ENCODE measurements at places on chromosomes 1 and 21. TPM values are rescaled to one million over a fixed set of nuclear protein-coding genes. Genes with fewer than 3 reads are reported as not detected.

- no peak for DNase-seq
Observed at GRCh38 chr21:45991606-45992300, 10.2 kb downstream of the COL6A1 start.

DNA sequence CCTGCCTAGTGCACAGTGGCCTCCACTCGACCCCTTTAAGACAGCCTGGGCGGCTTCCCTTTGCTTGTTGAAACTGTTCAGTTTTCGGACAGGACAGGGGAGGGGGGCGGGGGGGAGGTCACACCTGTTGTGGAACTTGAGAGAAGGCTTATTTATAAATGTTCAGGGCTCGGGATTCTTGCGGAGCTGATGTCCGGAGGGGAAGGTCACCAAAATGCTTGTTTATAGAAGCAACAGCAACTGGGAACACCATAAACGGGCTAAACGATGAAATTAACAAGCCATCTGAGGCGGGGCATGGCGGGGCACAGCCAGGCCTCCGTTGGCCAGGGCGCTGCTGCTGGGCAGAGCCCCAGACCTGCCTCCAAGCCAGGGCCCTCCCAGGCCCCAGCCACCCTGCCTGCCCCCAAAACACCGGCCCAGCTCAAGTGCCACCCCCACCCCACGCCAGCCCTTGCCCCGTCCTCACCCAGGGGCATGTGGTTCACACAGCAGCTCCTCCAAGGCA, 59.8 kb upstream of the CASZ1 start:
- no peak for DNase-seq

DNA sequence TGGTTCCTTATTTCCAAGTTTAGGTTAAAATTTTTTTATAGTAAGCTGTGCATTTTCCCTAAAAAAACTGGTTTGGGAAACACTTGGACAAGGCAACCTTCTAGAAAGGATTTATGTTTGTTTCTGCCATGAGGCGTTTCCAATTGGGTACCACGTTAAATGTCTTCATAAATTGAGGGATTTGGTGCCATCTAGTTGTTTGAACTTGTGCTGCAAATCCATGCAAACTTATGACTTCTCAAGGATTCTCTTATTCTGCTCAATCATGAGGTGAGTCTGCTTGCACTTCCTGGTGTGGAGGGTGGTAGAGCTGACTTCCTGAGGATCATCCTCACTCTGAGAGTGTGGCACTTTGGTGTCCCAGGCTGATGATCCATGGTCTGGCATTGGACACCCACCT, 123.3 kb downstream of the PCNX2 start:
- peak; percentile 15 for DNase-seq

DNA sequence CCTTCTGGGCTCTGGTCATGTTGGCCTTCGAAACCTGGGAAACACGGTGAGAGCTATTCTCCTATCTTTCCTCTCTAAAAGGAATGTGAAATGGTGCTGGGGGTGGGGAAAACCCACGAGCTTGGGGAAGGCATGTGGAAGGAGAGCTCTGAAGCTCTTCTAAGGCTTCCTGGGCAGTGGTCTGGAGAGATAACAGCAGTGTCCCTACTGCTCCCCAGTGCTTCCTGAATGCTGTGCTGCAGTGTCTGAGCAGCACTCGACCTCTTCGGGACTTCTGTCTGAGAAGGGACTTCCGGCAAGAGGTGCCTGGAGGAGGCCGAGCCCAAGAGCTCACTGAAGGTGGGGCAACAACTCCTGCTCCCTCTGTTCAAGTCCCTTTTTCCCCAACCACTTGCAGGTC, 2.8 kb downstream of the USP21 start:
- DNase-seq = no peak

The PRELP gene
- polyA plus RNA-seq = 0.56 TPM

The ATP1A2 gene
- polyA plus RNA-seq = 0.15 TPM

- no peak for DNase-seq
Observed at GRCh38 chr1:60612790-60613189, 469.6 kb upstream of the NFIA start.

GRCh38 chr1:92994105-92994712, 32.9 kb upstream of the DIPK1A start:
- DNase-seq = peak; percentile 82

The S100A2 gene
- 9.5 TPM for polyA plus RNA-seq

DNA sequence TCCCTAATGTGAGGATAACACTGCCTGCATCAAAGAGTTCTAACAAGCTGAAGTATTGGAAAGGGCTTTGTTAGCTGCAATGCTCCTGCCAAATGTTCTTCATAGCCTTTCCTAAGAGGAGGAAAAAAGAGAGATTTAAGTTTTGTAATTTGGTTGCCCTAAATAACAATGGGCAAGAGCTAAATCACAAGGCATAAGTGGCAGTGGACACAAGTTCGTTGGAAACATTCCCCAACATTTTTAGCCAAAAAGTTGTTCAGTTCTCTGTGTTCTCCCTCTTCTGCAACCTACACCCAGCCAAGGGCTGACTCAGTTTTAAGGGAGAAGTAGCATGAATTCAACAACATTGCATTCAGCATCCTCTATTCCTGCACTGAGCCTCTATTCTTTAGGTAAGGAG, 2.6 kb upstream of the UQCRHL start:
- DNase-seq = no peak

DNA sequence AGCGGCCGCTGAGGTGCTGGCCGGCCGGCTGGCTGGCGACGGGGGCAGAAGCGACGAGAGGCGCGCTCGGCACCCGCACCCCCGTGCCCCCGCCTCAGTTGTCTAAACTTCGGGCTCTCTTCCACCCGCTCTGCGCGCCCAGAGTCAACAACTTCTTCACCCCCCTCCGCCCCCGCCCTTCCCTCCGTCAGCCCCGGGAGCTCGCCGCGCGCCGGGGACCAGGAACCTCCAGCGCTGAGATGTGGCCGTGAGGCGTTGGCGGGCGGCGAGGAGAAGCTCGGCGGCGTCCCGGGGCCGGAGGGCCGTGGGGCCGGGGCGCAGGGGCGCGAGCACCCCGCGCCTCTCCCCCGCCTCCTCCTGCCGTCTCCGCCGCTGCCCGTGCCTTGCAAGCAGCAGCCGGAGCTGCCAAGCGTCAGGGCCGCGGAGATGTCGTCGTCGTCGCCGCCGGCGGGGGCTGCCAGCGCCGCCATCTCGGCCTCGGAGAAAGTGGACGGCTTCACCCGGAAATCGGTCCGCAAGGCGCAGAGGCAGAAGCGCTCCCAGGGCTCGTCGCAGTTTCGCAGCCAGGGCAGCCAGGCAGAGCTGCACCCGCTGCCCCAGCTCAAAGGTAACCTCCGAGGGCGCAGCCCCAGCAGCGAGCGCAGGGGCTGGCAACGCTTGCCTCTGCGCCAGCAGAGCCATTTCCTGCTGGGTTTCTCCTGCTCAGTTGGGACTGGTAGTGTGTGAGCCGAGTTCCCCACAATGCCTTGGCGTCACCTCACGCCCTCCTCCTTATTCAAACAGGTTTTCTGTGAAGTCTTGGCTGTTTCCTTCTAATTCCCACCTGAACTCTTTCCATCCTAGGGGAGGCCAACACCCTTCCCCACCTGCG, 710 bp downstream of the PPP2R5A start:
- DNase-seq = peak; percentile 35

The SH2D5 gene
- 13.5 TPM for polyA plus RNA-seq

DNA sequence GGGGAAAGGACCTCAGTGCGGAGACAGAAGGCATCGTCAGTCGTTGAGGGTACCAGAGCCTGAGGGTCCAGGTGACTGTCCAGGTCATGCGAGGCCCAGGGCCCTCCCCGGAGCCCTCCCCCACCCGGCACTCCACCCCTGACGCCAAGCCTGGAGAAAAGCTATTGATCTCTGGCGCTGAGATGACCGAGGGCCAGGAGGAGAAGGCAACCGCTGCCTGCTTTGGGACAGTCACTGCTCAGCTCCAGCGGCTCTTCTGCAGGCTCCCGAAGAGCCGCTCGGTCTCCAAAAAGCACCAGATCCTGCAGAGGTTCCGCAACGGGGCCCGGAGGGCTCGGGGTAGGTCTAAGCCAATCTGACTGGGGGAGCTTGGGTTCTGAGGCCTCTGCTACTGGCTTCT, 10.9 kb downstream of the RASSF5 start:
- DNase-seq = no peak

GRCh38 chr1:203584507-203584906, 42.1 kb upstream of the ATP2B4 start:
- no peak for DNase-seq

GRCh38 chr1:1990222-1990621, 13.4 kb downstream of the CFAP74 start:
- DNase-seq = no peak

- peak; percentile 57 for DNase-seq
Observed at GRCh38 chr1:208238710-208239472, 5.3 kb downstream of the PLXNA2 start.

- no peak for DNase-seq
Observed at GRCh38 chr1:41661428-41662060, 177.1 kb upstream of the EDN2 start.

- DNase-seq = no peak
Observed at GRCh38 chr1:19730793-19731192, 66.1 kb downstream of the HTR6 start.

DNA sequence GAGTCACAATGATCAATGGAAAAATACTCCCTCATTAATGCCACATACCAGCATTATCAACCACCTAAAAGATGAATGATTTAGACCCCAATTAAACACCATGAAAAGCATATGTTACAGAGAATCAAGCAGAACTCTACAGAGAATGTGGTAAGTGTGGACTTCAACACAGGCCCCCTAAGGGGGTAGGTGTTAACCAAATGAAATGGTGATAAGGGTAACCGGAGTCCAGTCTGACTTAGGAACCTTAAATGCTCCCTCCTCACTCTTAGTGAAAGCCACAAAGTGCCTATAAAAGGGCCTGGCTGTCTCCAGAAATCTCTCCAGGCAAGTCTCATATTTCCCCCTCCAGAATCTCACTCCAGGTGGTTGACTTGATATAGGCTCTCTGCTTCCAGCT, 149.2 kb upstream of the FOXD3 start:
- no peak for DNase-seq

DNA sequence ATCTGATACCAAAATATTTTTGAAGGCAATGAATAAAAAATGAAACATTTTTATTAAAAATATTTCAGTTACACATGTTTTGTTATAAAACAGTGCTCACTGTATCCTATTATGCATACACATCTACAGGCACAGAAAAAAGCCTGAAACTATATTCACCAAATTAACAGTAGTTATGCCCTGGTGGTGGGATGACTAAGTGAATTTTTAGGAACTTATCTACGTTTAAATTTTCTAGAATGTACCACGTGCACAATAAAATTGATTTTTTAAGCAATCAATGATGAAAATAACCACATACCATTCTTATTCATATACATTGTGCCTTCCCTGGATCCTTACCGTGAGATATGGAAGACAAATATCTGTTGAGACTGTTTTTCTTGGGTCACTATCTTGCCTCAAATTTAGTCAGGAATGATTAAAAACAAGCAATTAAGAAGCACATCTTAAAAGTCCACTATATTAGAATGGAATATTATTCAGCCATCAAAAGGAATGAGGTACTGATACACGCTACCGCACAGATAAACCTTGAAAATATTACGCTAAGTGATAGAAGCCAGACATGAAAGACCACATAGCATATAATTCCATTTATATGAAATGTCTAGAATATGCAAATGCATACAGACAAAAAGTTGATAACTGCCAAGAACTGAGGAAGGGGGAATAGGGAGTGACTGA, 17.4 kb downstream of the TP53BP2 start:
- no peak for DNase-seq

The MYCBP gene
- 10.1 TPM for polyA plus RNA-seq

DNA sequence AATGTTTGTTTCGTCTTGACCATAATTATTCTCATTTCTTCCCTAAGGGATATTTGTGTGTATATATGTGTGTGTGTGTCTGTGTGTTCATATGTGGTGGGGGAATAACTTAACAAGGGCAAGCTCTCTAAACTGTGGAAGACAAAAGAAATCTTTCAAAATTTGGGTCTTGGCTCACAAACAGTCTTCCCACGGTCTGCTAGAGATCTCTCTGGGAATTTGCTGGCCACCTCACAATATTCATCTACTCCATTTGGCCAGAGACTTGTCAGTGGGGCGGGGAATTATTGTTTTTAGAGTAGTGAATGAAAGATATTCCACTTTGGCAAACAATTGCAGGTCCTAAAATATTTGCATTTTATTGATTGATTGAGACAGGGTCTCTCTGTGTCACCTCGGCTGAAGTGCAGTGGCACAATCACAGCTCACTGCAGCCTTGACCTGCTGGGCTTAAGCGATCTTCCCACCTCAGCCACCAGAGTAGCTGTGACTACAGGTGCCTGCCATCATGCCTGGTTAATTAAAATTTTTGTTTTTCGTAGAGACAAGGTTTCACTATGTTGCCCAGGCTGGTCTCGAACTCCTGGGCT, 8.0 kb upstream of the EIF2B3 start:
- no peak for DNase-seq

DNA sequence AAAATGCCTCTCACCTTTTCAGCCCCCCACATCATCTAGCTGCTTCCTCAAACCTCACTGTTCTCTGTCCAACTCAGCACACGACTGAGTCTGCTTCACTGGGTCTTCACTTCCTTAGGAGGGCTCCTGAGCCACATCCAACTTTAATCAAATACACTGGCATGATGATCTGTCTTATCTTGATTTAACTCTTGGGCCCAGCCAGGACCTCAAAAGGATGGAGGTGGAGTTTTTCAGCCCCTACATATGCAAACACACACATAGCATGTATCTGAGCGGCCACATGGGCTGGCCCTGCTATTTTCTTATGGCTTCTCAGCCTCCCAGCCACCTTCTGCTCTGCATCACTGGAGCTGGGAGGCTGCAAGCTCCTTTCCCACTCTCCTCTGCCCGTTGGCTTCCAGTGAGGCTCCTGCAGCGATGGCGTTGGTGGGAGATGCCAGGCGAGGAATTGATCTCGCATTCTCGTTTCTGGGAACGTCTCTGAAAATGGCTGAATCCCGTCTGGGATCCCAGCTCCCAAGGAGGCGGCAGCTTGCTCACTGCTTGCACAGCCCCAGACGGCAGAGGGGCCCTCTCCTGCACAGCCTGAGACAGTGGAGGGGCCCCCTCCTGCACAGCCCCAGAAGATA, 1.8 kb upstream of the PRXL2B start:
- no peak for DNase-seq

DNA sequence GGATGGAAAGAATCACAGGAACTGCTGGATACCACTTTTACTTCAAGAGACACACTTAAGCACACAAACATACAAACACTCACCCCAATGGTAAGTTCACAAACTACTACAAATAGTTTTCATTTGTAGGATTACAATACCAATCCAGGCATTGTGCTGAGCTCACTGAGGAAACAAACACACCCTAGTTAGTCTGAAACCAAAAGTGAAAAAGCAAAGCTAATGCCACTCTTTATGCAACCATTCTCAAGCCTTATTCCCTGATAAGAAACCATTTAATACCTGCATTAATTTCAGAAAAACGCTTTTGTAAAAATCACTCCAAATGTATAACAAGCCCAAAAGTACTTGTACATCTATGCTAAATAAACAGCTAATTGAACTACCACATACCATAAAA, 38.3 kb downstream of the RNF115 start:
- DNase-seq = peak; percentile 16
